CD4-positive, alpha-beta T cell treated with Interferon alpha-2 for 1 hour (primary cell): ENCODE measurements at places on chromosomes 2 and 18.

- DNase-seq, result no peak
These were observed 33.2 kb downstream of the MYO5B start for GRCh38 chr18:50161597-50162205.

DNA sequence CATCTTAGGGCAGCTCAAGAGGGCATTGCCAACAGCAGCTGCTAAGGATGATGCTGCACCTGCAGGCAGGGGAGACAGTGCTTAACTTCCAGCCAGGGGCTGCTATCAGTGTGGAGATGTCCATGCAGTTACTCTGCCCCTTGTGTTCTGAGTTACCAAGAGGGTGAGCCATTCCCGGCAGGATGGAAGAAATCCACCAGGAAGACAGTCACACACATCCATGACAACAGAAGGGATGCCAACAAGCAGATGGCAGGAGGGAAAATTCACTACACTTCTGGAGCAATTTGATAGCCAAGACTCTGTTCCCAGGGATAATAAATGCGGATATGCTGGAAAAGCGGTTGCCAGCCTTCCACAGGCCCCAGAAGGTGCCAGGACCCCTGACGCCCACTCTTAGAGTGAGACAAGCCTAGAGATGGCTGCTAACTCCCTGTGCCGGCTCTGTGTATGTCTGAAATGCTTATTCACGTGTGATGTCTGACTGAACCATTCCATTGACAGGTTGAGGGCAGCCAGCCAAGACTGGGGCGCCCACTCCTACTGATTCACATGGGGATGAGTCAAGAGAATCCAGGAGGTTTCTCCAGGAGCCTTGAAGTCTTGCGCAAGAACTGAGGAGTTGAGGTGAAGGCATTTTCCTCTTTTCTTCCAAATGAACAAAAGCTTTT, 24.5 kb downstream of the LOXHD1 start:
- no peak for DNase-seq

- no peak for DNase-seq
These were observed 76.2 kb downstream of the FAM168B start for GRCh38 chr2:131016826-131017741.

- DNase-seq, result no peak
These were observed 245.8 kb downstream of the PAX3 start for GRCh38 chr2:222052934-222053367.

GRCh38 chr2:138223319-138223718, 259.0 kb downstream of the HNMT start:
- DNase-seq, result no peak

DNA sequence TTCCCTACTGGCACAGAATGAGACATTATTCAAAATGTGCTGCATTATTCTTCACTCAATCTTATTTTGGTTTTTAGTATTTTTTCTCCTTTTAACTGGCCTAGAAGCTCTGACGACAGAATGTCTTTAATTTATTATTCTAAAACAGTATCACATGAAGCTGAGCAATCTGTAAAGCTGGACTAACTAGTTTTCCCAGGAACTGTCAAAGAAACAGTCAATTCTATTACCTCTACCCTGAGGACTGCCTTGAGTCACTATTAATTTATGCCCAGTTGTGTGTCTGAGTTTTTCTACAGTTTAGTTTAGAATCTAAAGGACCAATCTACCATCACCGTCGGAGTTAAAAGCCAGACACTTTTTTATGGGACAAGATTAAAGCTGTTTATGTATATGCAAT, 31.6 kb downstream of the MBD2 start:
- DNase-seq, result no peak

GRCh38 chr2:219701847-219702634, 74.6 kb downstream of the SLC4A3 start:
- no peak for DNase-seq

GRCh38 chr2:41720331-41721251, 327.2 kb upstream of the PKDCC start:
- no peak for DNase-seq

- no peak for DNase-seq
These were observed 105.5 kb downstream of the NOL10 start for GRCh38 chr2:10584242-10584753.

DNA sequence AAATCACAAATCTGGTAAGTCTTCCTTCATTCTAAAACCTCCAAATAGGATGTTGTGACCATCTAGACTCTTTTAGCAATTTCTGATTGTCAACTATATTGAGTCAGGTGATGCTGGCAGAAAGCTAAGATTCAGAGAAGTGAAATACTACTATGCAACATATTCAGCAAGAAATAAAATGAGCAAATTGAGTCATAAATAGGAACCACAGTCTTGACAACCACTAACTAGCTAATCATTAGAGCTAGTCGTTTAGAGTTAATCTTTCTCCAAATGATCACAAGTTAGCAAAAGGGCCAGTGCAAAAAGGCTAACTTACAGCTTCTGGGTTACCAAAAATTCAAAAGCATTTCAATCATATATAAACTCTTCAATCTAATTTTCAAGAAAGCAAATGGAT, 54.5 kb downstream of the ROCK1 start:
- no peak for DNase-seq

DNA sequence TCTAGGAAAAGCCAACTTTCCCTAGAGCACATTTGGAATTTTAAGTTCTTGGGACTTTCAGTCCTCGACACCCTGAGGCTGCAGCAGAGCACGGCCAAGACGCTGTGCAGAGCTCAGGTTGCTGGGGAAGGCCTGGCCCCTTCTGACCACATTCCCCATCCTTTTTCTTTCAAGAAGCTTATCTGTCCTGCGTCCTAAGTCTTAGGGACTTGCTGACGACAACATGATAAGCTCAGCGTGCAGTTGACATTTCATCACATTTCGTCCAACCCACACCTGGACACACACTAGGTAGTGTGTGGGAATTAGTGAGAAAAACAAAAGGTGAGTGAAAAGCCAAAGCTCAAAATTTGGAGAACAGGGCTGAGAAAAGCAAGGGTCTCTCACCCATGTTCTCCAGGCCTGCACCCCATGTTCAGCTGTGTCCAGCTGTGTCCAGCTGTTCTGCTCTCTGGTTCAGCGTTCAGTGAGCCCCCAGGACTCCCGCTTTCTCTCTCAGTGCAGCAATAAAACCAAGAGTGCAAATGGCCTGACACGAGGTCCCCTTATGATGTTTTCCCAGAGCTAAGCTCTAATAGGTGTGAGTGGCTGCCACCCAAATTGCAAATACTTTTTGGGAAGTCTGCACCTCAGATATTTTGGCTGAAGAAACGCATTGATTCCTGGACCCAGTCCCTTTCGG, 101.9 kb downstream of the RGPD3 start:
- DNase-seq, result no peak

GRCh38 chr18:32425466-32425865, 45.2 kb downstream of the GAREM1 start:
- no peak for DNase-seq

GRCh38 chr18:55475916-55476315, 112.1 kb downstream of the TCF4 start:
- no peak for DNase-seq

GRCh38 chr2:11665510-11666362, 4.3 kb downstream of the NTSR2 start:
- DNase-seq, result no peak

DNA sequence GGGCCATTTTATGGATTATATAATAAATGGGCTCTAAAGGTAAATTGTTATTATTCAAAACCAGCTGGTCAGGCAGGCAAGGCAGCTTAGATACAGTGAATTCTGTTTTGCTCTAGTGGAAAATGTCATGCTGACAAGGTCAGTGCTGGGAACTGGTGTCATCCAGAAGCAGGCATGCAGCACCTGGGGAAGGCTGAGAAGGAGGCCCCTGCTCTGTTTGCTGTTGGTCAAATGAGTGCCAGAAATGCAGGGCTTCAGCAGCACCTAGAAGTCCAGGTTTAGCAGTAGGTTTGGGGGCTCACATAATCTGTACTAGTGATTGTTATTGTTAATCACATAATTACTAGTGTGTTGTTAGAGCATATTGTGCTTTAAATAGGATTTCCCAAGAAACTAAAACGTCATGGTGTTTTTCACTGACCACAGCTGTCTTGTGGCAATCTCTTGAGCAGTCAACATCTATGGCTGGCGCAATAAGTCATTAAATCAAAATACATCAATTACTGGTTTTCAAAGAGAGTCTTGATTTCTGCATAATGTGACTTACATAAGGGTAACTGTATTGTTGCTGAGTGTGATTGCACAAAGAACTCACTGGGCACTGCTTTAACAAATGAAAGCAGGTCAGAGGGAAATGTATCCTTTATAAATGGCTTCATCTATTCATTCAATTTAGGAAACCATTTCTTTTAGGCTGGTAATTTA, 99.1 kb downstream of the MYO3B start:
- no peak for DNase-seq

GRCh38 chr2:240069829-240070228, 16.5 kb upstream of the OR6B3 start:
- DNase-seq, result no peak

GRCh38 chr18:56900195-56901094, 246.4 kb upstream of the BOD1L2 start:
- no peak for DNase-seq

DNA sequence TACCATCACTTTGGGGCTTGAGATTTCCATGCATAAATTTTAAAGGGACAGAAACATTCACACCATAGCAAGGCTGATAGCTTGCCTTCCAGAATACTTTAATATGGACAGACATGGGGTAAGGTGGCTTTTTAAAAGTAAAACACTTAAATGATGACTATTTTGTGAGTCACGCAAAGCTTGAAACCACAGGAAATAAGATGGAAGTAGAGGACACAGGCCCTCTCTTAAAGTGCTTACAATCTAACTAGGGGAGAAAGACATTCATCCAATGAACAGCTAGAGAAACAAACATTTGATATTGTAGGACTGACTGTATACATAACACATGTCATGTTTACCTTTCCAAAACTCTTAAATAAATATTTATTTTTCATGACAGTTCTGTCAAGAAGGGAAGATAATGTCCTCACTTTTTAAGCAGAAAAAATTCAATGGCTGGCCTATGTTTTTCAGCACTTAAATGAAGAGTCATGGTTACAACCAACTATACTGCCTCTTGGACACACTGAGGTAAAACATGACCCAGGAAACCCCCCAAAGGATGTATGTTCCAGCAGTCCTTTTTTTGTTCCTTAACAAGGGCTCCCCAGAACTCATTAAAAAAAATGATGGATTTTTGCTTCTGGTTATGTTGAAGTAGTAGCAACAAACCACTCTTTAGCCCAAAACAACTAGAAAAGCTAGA, 120.0 kb upstream of the RBMS1 start:
- no peak for DNase-seq
